Omental fat pad (tissue), 4 donors: ENCODE measurements at places on chromosomes 5 and 9. TPM values are rescaled to one million over a fixed set of nuclear protein-coding genes. Genes with fewer than 3 reads are reported as not detected.

Gene SHOC1
- not detected for total RNA-seq

DNA sequence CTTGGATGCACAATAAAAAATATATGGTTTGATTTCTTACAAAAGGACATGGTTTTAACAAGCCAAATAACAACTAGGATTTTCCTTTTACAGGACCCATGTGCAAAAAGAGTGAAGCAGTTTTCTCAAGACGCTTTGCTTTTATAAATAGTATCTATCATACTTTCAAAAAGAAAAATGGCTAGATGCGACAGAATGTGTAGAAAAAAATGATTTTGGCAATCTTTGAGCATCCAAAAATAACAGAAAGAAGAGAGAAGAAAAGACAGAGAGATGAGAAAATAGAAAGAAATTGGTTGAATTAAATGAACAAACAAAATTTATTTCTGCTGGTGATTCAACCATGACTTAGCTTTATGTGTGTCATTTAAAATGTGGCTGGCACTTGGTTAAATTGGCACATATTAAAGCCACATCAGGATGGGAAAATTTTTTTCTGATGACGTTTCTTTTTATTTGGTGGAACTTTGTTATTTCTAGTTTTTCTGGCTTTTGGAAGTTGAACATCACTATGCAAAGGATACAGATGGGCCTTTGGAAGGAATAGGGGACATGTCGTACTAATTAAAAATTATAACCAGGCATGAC lies 35.6 kb upstream of the NREP start:
- DNase-seq, result no peak

- no peak for DNase-seq
Measured at GRCh38 chr9:40884072-40884901, 244.2 kb downstream of the FOXD4L6 start.

Gene C5orf22
- total RNA-seq, result 19.1 TPM

GRCh38 chr9:105879181-105879580 lies 184.8 kb downstream of the TMEM38B start:
- no peak for DNase-seq

- DNase-seq, result no peak
Measured at GRCh38 chr5:14266686-14267085, 123.5 kb downstream of the TRIO start.

DNA sequence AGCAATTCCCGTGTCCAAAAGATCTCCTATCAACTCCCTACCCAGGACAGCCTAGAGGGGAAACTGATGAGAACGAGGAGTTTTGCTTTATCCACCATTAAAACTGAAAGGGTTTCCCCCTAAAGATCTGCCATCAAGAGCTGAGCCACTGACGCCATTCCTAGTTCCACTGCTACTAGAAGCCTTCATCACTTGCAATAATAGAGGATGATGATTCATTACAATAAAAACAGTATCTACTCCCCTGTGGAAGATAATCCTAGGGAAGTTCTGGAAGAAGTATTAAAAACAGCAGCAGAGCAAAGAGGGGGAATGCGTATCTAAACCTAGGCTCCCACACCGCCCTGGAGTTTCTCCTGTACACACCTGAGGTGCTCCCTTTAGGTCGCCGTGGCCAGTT lies 394.5 kb downstream of the BNC2 start:
- DNase-seq, result no peak

DNA sequence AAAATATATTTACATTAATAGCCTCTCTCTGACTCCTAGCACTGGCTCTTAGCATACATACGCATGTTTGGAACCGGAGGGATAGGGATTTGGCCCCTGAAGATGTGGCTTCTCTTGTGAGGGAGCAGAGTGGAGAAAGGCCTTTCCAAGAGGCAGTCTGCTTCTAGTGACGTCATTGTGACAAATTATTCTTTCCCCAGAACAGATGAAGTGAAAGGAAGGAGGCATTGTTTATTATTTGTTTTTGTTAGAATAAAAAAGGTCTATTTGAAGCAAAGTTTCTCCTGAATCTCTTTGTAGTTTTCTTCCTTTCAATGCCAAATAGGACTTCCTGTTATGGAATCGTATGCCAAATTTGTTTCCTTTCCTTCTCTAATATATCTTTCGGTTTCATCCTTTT lies 361.6 kb downstream of the ICE1 start:
- DNase-seq, result no peak

DNA sequence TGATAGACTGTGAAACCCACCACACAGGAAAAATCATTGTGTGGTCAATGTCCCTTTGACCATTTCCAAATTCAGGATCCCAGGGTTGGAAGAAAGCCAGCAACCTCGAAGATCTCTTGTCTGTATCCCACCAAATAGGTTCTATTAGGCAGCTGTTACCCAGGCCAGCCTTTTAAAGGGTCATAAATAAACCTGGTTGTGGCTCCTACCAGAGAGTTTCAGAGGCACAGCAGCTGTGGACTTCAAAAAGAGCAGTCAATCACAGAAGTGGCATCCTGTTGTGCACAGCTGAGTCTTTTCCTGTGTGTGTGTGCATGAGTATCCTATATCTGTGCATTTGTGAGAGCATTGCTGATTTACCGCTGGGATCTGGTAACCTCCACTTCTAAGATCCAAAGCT lies 23.7 kb upstream of the OR2S2 start:
- DNase-seq, result no peak

DNA sequence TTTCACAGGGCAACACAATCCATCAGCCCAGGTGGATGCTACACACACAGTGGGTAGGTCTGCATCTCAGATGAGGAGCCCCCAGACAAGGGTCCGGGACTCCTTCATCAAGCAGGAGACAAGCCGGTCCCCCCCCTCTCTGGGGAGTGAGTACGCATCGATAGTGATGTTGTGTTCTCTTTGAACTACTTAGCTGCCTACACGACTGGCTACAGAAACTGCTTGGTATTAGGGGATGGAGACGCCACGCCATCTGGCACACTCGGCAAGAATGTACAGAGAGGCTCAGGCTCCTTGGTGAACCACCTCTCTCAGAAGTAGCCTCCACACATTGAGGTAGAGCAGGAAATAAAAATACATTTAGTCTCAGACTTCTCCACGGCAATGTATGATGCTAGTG lies 179.8 kb downstream of the CNTNAP3 start:
- DNase-seq, result no peak

DNA sequence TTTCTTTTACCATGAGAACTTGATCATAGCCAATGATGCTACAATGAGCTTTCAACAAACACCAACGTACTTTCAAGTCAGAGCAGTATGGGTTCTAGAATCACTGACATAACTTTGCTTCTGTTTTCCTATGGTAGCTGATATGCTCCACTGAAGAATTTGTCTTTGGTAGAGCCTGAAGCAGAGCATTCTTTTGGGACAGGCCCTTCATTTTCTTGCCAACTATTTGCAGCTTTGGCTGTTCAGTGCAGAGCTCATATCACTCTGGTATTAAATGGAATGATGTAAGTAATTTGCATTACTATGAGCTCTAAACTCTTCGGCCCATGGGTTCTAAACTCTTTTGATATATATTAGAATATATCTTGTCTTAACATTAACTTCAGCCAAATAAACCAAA lies 51.8 kb upstream of the APC start:
- no peak for DNase-seq

DNA sequence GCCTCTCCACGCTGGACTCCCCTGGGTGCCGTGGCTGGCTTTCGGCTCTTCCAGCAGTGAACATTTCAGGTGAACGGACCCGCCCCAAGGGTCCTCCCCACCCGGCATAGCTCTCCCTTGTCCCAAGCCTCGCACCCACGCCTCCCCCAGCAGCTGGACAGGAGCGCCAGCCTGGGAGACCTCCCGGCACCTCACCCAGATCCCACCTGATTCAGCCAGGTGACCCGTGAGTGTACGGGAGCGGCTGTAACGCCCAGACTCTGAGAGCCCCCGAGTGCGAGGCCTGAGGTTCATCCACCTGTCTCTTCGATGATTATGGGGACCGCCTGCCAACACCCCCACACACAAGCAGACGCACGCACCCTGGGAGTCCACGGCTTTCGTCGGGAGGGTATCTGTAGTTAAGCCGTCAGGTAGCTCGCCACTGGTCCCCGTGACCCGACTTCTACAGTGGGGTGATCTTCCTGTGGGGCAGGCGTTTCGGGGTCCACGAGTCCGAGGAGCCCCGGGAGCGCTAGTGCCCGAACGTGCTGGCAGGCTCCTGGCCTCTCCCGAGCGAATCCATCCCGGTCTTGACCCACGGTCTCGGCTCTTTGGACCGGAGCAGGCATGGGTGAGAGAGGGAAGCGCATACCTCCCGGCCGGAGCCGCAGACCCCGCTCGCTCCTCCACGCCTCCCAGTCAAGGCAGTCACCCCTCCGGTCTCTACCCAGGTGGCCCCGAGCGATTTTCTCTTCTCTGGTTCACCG lies 14.9 kb downstream of the TRIM7 start:
- DNase-seq, result no peak

- DNase-seq, result no peak
Measured at GRCh38 chr5:44536650-44537260, 147.5 kb upstream of the FGF10 start.

Gene LOX
- 30.9 TPM for total RNA-seq

Gene PRLR
- 1.3 TPM for total RNA-seq

DNA sequence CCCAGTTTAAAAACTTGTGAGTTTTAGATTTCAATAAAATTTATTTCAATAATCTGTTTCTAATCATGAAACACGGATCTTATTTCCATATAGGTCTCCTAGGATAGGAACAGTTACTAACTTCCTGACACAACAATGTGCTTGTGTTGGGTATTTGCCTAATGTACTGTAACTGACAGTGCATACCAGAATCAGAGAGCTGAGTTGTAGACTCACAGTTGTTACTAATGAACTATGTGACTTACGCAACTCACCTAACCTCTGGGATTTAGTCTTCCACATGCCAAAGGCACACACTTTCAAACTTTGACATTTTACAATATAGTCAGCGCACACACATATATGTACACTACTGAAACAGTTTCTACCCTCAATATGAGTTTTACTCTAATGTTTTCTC lies 77.7 kb downstream of the HOMER1 start:
- DNase-seq, result no peak

Gene NUTM2F
- not detected for total RNA-seq

DNA sequence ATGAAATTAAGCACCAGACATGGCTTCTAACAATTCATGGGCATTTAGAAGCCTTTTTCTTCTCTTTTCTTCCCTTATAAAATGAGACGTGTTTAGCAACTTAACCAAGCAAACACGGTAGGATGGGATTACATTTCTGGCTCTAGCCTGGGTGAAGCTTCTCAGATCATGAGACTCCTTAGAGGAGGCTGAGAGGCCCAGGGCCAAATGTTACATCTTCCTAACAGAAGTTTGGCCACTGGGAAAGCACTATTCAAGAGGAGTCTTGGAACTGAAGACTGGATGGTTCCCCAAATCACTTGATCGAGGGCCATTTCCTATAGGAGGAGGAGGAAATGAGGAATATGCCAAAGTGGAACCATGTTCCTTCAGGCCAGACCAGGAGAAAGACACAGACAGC lies 1.9 kb downstream of the GABRP start:
- no peak for DNase-seq

DNA sequence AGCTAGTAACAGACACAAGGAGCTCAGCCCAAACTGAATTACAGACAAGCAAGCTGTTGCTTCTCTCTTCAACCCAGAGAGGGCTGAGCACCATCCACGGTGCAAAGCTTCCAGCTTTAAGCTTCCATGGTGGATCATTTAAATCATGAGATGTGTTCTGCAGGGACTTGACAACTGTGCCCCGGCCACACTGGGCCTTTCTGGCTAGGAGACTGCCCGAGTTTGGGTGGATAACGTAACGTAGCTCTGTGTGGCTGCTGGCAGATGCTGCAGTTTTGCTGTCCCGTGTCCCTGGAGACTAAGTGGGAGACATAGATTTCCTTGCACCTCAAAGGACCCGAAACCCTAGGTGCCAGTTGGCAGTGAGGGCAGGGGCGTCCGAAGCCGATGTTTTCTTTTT lies 234.0 kb downstream of the IRX2 start:
- no peak for DNase-seq

GRCh38 chr9:109010746-109011145 lies 2.6 kb downstream of the CTNNAL1 start:
- no peak for DNase-seq

DNA sequence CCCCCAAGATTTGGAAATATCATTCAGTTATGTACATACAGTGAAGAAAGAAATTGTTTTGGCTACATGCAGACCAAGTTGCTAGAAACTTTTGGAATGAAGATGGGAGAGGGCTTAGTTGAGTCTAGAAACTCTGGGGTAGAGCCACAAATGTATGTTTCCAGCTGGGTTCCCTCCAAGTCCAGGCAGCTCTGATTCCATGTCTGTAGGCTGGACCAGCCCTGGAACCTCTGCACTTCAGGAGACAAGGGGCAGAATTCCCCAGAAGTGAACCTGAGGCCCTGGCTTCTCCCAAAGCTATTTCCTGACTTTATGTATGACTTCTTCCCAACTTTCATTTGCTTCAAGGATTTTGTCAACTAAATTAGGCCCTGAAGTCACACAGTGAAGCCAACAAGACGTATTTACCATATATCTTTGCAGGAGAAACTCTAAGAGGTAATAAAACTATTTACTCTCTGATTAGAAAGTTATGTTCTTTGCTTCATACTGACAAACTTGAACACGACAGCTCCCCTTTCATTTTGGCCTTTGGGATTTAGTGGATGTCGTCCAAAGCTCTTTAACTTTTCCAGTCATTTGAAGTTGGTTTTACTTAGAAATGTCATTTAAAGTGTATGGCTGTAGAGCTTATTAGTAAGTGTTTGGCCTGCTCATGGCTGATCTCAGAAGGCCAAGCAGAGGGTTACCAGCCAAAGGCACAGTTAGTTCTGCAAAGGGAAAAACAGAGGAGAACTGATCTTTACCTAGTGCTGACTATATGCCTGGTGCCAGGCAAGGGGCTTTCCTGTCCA lies 152.0 kb upstream of the SLC28A3 start:
- DNase-seq, result no peak

Gene DIAPH1
- 45.7 TPM for total RNA-seq

- DNase-seq, result no peak
Measured at GRCh38 chr5:139946440-139946839, 96.7 kb downstream of the NRG2 start.

- no peak for DNase-seq
Measured at GRCh38 chr9:116859763-116860162, 172.7 kb downstream of the TRIM32 start.

DNA sequence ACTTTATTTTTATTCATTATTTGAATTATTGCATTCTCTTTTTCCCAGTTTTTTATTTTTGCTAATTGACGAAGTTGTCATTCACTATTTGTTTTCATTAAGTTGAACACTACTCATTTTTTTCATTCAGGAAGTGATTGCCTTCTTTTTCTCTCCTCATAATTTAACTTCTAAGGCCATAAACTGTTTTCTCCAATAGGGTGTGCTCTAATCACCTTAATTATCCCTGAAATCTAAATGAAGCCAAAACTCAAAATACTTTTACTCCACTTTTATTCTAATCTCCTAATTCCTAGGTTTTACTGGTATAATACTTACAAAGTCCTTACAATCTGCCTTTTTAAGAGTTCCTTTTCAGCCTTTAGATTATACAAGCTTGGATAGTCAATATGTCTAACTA lies 2.9 kb upstream of the OR13C2 start:
- no peak for DNase-seq

Gene INSYN2B
- total RNA-seq, result 1.4 TPM

GRCh38 chr5:160359816-160360215 lies 10.6 kb downstream of the C1QTNF2 start:
- no peak for DNase-seq

- DNase-seq, result no peak
Measured at GRCh38 chr5:67305913-67306710, 109.5 kb upstream of the CD180 start.
